Activated naive CD4-positive, alpha-beta T cell treated with Interleukin-2 at 50 U/mL for 16 hours (primary cell): ENCODE measurements at places on chromosomes 16 and 17.

DNA sequence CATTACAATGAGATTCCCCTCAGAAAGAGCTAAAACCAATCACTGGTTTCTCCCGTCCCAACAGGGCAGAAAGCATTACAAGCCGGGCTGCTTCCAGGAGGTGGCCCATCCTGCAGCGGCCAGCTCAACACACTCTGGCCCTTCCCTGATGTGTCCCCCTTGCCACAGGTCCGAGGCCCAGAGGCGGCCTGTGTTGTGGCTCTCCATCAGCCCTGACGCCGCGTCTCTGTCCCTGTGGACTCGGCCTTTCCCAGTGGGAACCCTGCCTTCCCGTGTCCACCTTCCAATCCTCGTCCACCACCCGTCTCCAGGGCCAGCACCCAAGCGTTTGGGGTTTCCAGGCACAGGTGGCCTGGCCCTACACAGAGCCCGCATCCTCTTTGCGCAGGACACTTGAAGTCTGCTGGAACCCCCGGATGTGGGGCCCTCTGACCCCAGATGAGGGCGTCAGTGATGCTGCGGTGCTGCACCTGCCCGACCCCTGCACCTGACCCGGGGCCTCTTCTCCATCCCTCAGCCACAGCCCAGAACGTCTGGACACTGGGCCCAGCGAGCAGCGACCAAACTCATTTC, 21.1 kb downstream of the RAB40B start:
- DNase-seq = no peak

- DNase-seq = no peak
Measured at GRCh38 chr17:62303476-62303875, 76.9 kb upstream of the EFCAB3 start.

GRCh38 chr16:12091569-12092543, 115.3 kb downstream of the SNX29 start:
- DNase-seq = no peak

DNA sequence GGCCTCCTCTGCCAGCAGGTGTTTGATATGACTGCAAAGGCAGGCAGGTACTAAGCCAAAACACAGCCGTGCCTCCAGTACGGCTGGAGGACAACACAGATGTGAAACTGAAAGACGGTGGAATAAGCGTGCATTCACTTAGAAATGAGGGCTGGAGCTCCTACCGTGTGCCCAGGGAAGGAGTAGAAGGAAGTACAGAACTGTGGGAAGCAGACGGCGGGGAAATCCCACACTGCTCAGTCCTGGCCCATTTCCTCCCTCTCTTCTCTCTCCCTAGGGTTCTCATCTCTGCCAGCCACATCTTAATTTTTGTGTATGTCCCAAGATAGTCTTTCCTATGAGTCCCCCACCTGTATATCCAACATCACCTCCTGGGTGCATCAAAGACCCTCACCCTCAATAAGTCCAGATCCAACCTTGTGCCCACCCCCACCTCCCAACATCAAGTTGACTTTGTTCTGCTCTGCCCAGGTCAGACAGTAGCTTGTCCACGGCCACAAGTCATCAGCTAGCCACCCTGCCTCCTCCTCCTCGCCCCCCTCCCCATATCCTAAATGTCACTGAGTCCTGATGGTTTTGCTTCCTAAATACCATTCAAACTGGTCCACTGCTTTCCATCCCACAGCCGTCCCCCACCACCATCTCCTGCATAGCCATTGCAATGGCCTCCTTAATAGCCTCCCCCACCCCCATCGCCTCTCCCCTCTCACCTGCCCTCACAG, 77.1 kb upstream of the RPL38 start:
- no peak for DNase-seq

- DNase-seq = no peak
Measured at GRCh38 chr17:82566129-82566960, 46.8 kb downstream of the FOXK2 start.

GRCh38 chr17:50635732-50635981, 976 bp downstream of the ABCC3 start:
- no peak for DNase-seq

- DNase-seq = no peak
Measured at GRCh38 chr16:87922250-87922871, 14.0 kb downstream of the CA5A start.

DNA sequence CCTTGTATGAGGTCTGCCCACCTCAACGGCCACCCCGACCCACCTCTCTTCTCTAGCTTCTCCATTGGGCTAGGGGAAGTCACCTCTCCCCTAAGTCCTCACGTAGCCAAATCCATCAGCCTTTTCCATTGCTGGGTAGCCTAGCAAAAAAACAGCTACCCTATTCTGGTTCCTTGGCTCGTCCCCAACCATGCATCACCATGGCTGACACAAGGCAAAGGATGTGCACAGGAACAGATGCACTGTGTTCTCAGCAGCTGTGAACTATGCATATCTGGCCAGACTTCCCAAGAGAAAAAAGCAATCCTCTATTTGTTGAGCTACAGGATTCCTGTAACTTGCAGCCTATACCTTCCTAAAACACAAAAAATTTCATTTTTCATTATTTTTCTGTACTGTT, 22.0 kb upstream of the FLCN start:
- DNase-seq = no peak

GRCh38 chr16:88719267-88719932, 13.1 kb downstream of the CTU2 start:
- DNase-seq = no peak

- peak; percentile 82 for DNase-seq
Measured at GRCh38 chr16:80569440-80570105, 28.8 kb downstream of the DYNLRB2 start.

- no peak for DNase-seq
Measured at GRCh38 chr16:85358704-85359146, 246.5 kb upstream of the CIBAR2 start.

DNA sequence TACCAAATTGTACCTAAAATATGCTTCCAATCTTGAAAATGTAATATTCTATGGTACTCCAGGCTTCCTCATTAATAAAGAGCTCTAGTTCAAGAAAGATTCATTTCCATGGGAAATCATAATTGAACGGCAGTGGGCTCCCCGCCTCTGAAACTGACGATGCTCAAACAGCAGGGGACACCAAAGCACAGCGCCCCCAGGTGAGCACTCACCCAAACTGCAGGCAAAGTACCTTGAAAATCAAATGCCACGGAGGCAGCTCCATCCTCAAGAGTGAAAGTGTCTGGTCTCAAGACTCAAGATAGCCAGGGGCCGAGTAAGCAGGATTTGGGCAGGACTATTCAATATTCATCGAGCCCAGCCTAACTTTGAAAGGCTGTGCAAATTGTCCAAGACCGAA, 217.4 kb upstream of the TNRC6C start:
- DNase-seq = peak; percentile 37

DNA sequence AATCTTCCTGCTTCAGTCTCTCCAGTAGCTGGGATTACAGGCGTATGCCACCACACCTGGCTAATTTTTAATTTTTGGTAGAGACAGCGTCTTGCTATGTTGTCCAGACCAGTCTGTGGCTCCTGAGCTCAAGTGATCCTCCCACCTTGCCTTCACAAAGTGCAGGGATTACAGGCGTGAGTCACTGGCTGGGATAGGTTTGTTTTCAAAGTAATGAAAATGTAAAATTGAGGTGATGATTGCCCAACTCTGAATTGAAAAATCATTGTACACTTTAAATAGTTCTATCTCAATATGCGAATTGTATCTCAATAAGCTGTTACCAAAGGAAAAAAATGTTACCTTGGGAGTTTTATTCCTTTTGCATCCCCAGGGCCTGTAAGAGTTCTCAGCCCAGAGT, 1.2 kb upstream of the AMFR start:
- DNase-seq = no peak

DNA sequence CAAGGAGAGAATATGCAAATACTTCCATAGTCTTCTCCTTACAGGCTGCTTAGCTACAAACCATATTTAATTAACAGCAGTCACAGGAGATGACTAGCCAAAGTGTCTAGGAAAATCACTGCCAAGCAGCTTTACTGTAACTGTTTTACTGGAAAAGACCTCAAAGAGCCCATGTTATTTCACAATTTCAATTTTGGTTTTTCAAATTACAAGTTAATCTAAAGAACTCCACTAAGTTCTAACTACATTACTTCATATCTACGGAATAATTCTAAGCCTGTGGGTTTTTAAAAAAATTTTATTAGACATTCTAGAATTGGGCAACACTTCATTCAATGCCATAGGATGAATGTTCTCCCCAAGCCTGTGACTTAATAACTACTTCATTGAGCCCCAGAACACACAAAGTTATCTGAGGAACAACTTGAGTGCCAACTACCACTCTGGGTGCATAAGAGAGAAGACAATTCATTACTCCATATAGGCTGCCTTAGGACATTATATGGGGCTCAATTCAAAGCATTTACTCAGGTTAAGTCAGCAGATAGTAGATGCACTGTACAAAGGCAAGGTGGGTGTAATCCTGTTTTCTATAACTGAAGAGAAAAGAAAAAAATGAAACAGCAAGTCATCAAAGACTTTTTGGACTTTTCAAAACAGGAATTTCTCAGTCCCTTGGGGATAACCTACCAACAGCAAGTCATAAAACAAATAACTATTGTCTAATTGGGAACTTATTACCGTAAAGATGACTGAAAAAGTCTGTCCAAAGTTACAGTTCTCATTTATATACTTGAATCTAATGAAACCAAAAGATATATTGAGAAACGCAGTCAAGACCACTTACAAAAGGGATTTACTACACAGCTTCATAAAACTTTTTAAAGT, 33.0 kb downstream of the STAT3 start:
- no peak for DNase-seq

DNA sequence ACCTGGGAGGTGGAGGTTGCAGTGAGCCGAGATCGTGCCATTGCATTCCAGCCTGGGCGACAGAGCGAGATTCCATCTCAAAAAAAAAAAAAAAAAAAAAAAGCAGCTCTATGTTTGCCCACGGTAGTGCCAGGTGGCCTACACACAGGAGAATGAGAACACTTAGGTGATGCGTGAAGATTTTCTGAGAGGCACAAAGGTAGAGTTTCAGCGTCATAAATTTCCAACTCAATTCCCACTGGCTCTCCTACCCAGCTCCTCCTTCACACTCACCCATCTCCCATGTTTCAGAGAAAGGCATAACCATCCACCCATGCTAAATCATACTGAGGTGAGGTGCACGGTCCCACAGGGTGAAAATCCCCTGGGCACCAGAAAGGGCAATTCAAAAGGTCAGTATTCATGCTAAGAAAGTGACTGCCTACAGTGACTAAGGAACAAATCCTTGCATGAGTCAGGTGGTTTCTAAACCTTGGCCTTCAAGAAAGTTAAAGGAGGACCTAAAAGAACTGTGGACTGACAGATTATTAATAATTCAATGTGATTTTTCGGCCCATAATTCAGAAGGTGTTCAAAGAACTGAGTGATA, 4.8 kb downstream of the DCAKD start:
- DNase-seq = no peak

GRCh38 chr17:44687756-44688155, 1.8 kb downstream of the CCDC43 start:
- no peak for DNase-seq

GRCh38 chr16:57536306-57537193, at the start of gene CCDC102A:
TSS of gene CCDC102A (minus strand) at chr16:57536571. CDS start at chr16:57529177, 7,394 bp downstream.
- peak; percentile 63 for DNase-seq

DNA sequence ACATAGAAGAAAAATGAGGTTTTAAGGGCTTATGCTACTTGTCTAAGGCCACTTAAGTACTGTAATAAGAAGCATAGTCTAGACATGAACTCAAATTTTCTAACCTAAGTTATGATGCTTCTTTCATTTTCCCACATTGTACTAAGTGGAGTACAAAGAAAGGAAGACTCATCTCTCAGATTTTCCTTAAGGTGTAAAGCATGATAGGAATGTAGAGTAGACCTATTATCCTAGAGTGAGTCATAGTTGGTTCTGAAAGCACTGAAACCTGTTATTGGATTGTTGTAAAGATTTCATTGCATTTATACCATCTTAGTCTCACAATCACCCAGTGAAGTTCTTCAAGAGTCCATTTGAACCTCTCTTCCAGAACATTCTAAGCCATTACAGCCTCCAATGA, 343.8 kb downstream of the TOX3 start:
- DNase-seq = no peak

- no peak for DNase-seq
Measured at GRCh38 chr17:20243524-20243923, 223.8 kb downstream of the LGALS9B start.

- DNase-seq = no peak
Measured at GRCh38 chr17:38874505-38875400, 4.9 kb downstream of the LASP1 start.

DNA sequence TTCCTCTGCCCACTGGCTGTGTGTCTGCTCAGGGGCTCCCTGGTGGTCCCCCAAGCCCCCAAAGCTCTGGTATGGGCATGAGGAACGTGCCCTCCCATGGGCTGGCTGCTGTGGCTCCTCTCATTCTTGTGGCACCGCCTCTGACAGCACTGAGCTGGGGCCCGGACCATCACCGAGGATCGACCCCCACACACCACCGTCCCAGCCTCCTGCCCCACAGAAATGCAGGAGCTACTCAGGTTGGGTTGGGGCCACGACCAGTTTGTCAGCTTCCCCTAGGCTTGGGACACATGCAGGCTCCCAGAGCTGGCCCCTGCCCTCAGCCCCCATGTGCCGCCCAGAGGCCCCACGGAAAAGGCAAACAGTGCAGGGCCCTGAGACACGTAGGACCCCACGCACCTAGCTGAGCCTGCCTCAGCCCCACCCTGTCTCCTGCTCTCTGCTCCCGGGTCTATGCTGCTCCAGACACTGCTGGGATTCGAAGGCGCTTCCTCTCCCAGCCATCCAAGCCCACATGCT, 3.3 kb upstream of the CASKIN1 start:
- DNase-seq = no peak

- DNase-seq = no peak
Measured at GRCh38 chr16:22235839-22236745, 30.0 kb downstream of the EEF2K start.

GRCh38 chr17:50642722-50643656, 8.3 kb downstream of the ABCC3 start:
- DNase-seq = no peak

DNA sequence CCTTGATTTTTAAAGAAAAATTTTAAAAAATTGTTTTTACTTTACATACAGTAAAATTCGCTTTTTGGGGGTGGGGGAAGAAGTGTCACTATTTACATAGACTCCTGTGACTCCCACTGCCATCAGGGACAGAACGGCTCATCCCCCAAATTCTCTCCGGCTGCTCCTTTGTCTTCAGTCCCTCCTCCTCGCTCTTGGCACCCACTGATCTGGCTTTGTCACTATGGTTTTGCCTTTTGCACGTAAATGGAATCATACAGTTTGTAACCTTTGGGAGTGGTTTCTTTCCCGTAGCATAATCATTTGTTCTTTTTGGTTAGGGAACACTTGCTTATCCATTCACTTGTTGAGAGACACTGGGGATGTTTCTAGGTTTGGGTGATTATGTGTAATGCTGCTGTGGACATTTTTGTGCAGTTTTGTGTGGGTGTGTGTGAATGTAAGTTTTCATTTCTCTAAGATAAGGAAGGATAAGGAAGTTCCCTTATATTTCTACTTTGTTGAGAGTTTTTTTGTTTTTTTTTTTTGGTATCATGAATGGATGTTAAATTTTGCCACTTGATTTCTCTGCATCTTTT, 27.4 kb downstream of the RAB11FIP4 start:
- DNase-seq = no peak

DNA sequence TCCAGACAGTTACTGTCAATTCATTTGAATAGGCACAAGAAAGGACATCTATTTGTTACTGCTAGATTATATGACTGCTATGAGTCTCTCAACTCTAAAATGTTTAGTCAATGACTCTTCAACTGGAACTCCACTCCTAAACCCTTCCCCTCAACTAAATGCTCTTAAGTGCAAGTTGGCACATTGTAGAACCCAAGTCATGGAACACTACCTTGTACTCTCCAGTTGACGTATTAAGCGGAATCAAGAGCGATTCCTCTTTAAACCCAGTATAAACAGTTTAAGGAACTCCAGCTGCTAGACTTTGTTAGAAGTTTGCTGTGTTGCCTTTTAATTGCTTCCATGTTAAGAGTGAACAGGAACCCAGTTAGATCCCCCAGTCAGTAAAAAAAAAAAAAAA, 44.6 kb downstream of the STH start:
- no peak for DNase-seq
